ENCODE measurements at places on chromosomes 3 and 15. TPM values are rescaled to one million over a fixed set of nuclear protein-coding genes. Genes with fewer than 3 reads are reported as not detected.

The PAK6 gene
- total RNA-seq: 2.7 TPM

The LRRC31 gene
- 16.5 TPM for total RNA-seq

DNA sequence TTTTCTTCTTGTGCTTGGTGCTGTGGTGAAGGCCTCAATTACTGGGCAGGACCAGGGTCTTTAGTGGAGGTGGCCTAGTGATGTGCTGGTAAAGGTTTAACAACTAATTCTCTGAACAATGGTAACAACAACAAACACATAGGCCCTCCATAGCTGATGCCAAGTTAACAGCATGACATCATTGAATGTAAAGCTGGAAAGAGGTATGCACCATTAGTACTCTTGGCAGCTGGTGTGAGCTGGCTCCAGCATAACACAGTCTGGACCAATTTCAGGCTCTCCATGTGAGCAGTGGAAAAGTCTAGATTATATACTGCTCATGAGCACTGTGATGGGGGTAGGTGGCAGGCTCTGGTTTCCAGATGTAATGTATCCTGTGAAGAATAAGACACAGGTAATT lies 61.8 kb downstream of the SLC7A14 start:
- no peak for DNase-seq

DNA sequence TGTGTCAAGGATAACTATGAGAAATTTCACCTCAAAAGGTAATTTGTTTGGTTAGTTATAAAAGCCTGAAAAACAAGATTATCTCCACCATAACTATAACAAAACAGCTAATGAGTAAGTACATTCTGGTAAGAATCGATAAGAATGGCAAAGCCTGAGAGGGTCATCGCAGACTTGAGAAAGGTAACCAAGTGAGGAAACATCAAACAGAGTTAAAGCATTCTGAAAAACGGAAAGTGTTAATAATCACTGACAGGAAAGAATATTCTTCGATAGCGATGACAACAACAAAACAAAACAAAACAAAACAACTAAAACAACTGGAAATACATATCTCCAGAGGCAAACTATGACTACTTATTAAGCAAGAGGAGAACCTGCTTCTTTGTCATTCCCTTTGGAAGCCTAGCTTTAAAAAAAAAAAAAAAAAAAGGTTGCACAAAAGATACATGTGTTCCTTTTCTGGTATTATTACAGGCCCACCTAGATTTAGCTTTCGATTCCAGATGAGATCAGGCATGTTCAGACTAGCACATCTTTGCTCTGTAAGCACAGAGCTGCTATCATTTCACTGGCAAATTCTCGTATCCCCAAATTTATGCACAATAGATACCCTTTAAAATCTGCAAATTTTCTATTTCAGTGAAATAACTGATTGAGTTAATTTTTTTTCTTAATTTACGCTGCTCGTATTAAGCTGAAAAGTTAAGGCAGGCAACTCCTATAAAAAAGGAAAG lies 155.6 kb downstream of the TIGIT start:
- DNase-seq: no peak

- DNase-seq: no peak
Observed at GRCh38 chr3:164479978-164480377, 598.3 kb downstream of the SI start.

The ZNF385D gene
- total RNA-seq: 1.9 TPM
